ENCODE measurements at places on chromosomes 7 and 10.
A peak's percentile ranks its signal among the peaks of the same experiment; 100 is the strongest.

DNA sequence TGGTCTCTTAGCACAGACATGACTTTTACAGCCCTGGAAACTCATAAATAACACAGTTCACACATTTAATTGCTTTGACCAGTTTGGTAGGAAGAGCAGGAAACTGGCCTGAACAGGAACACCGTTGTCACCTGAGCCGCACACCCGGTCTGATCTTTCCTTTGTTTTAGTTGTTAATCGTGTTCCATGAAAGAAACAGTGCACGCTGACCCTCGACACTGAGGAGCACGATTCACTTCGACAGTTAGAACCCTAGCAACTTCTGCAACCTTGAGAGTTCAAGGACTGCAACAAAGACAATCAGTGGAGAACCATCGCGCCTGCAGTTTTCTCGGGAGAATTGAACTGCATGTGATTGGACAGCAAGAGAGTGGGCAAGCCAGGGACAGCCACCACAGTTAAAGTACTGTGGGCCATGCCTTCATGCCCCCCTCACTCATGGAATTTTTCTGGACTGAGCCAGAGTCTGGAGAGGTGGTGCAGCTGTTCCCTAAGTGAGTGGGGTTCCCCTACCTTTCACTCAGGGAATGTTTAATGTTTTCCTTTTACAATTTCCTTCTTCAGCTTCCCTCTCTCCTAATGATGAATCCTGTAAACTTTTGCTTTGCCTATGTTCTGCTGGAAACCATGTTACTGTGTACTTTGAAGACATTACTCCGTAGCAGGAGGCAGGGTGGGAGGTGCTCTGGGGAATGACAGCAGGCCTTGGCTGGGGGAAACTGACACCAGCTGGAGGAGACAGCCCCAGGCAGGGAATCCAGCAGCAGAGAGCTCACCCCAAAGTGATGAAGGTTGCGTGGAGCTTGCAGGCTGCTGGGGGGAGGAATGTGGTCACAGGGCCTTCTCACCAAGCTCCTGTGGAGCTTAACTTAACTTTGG, 198.7 kb downstream of the ZNF438 start:
- DNase-seq = peak; percentile 54

DNA sequence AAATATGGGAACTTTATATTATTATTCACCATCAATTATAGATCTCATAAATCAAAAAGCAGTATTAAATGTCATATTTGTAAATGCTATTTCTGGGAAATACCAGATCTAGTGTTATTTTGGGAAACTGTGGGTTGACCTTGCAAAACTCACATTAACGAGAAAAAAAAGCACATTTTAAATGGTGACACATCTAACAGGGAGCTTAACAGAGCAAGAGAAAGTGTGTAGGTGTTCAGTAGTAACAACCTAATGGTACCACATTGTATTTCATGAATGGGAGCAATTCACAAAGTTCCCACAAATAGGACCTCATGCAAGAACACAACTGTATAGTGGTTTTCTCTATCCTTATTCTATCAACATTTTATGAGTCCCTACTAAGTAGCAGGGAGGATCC, 26.2 kb upstream of the HDAC9 start:
- no peak for DNase-seq

DNA sequence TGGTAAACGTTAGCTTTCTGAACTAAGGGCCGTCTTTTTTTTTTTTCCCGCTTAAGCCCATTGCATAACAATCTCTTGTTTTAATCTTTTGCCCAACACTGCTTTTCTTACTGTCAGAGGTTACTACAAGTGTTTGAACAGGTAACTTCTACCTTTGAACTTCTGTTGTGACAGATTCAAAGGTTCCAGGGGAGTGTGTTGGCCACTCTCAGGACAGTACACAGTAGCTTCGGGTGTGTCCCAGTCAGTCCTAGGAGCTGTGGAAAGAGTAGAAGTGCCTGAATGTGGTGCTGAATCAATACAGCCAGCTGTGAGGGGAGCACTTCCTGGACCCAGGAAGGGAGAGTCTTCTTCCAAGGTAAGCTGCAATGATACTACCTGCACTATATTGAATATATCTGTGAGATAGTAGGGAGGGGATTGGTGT, at the start of gene ACSL5:
ACSL5 (plus strand) TSS at position 205 of the 427 bp plus-strand sequence. CDS start 20,831 bp downstream, outside the sequence.
- DNase-seq = no peak

DNA sequence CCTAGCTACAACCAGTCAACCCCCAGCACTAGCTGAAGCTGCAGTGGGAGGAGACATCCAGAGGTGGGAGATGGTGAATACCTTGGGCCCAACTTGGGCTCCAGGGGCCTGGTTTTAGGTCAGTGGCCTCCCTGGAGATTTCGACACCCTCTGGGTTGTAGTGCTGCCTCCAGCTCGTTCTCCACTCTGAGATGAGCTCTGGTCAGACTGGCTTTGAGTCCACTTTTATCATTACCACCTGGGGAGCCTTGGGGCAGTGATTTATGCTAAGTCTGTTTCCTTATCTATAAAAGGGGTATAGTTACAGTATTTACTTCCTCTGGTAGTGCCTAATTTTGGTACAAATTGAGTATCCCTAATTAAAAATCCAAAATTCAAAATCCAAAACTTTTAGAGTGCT, 22.8 kb downstream of the PPIA start:
- no peak for DNase-seq

DNA sequence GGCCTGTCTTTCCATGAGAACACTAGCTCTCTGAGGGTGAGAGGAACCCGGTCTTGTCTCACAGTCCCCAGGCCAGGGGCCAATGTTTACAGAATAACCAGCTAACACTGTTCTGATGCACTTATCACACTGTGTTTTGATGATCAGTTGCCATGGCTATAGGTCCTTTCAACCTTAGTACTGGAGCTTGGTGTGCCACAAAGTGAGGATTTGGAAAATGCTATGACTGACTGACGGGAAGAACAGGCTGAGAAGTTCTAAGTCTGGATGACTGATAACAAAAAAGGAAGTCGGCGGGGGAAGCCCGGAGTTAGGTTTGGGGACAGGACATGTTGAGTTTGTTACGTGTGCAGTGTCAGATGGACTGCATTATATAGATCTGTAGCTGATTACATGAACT, 141.8 kb downstream of the CTTNBP2 start:
- DNase-seq = peak; percentile 26

GRCh38 chr10:52877451-52877850, 104.9 kb upstream of the MBL2 start:
- DNase-seq = no peak

- no peak for DNase-seq
Measured at GRCh38 chr10:95741807-95742467, 14.0 kb upstream of the ENTPD1 start.

DNA sequence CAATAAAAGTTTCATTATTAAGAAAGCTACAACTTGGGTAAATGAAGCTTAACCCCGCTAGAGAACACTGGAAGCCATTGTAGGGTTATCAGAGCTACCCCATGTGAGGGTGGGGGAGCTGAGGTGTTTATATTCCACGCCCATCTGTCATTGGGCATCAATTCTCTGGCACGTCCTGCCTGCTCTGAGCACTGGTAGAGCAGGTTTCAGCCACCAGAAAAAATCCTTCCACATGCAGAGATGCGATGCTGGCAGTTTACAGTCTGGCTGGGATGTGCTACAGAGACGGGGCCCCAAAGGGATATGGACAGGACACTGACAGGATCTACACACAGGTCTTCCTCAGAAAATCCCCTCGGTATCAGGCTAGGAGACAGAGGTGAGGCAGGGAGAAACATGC, 15.9 kb upstream of the RAPGEF5 start:
- DNase-seq = no peak

DNA sequence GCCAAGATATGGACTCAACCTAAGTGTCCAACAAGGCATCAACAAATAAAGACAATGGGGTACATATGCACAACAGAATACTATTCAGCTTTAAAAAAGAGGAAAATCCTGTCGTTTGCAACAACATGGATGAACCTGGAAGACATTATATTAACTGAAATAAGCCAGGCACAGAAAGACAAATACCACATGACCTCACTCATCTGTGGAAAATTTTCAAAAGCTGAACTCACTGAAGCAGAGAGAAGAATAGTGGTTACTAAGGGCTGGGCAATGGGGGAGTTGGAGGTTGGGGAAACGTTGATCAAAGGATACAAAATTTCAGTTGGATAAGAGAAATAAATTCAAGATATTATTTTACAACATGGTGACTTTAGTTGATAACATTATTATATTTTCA, 221.4 kb upstream of the PITRM1 start:
- DNase-seq = no peak

- no peak for DNase-seq
Measured at GRCh38 chr10:83222832-83223742, 916.2 kb upstream of the GHITM start.

- DNase-seq = no peak
Measured at GRCh38 chr7:119105381-119105780, 880.9 kb downstream of the ANKRD7 start.

DNA sequence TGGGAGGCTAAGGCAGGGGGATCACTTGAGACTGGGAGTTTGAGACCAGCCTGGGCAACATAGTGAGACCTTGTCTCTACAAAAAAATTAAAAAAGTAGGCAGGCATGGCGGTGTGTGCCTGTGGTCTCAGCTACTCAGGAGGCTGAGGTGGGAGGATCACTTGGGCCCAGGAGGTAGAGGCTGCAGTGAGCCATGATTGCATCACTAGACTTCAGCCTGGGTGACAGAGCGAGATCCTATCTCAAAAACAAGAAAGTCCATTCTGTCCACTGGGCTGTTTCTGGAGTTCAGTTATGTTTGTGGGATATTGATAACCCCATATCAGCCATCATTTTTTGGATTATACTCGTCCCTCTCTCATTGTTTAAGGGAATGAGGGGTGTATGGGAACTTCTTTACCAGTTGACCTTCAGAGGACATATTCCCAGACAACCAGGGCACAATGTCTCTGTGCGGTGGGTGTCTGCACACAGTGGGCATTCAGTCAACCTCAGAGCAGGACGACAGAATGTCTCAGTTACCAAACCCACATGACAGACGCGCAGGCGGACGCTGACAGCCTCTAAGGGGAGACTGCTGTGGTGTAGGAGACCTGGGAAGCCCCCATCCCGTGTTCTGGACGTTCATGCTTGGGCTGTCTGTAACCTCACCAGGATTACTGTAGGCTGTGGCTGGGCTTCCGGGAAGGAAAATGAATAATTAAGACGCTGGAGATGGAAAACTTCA, 69.4 kb downstream of the CARD11 start:
- DNase-seq = peak; percentile 39

- no peak for DNase-seq
Measured at GRCh38 chr7:90841759-90842429, 245.8 kb downstream of the CDK14 start.

DNA sequence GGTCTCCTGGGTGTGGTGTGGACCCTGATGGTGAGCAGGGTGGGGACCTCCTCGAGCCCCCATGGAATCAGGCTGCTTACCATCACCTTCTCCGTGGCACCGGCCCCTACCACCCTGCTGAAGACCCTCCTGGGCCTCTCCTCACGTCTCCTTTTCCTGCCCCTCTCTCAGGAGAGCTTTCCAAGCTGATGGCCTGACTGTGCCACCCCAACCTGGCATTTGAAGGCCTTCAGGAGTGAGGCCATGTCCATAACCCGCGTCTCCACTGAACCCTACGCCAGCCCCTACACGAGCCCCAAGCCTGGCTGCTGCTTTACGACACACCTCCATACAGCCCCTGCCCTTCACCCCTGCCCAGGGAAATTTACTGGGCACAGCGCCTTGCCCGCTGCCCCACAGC, 55.4 kb downstream of the ZRANB1 start:
- DNase-seq = peak; percentile 67

DNA sequence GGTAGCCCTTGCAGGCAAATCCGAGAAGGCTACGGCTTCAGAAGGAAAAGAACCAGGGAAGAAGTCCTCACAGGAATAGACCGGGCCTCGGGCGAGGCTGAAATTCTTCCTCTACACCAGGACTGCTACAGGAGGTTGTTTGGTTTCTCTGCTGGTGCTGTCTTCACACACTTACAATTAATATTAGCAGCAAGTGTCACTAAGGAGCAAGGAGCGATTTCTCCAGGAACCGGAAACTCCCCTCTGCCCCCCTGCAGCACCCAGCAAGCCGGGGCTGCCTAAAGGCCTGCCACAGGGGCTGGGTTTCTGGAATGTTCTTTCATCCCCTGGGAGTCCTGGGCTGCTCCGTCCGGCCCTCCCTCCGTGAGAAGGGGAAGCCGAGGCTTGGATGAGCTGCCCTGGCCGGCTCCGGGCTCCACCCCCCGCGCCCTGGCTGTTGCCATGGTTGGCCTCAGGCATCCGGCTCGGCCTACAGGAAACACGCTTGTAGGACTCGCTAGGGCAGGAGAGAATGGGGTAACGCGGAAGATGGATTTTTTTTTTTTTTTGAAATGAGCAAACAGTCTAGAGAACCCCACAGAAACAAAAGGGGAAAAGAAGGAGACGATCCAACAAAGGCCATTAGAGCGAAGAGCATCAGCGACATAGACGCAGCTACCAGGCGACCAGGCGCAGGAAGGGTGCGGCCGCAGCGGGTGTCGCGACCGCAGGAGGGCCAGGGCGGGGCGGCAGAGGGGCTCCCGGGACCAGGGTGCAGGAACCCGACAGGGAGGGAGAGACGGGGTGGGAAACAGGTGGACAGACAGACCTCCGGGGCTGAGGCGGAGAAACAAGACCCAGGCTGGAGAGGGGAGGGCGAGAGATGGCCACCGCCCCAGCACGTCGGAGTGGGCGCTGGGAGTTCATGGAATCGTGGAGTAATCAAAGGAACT, 33.0 kb downstream of the EN2 start:
- no peak for DNase-seq

GRCh38 chr10:70587045-70587658, 15.4 kb downstream of the PRF1 start:
- no peak for DNase-seq

GRCh38 chr7:2509298-2509906, 10.2 kb upstream of the LFNG start:
- no peak for DNase-seq

DNA sequence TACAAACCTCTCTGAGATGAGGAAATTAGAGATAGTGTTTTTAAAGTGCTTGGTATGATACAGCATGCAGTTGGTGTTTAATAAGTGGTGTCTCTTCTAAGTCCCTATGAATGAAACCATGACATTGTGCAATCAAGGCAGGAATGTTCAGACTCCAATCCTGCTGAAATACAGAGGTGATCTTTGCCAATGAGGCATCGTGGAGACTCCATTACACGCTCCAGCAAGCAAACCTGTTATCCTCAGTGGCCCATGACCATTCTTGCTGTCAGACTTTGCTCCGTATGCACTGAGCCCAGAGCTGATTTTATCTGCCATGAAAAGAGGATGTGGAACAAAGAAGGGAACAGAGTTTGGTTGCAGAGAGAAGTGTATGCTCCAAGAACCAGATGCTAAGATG, 47.3 kb downstream of the CDHR3 start:
- DNase-seq = no peak

- no peak for DNase-seq
Measured at GRCh38 chr7:35694161-35694783, 663 bp downstream of the HERPUD2 start.
